Stimulated activated CD4-positive, alpha-beta T cell treated with anti-CD3 and anti-CD28 coated beads, Interleukin-4, amount 100 ng/mL, for 48 hours (primary cell): ENCODE measurements at places on chromosomes 11 and 22.

DNA sequence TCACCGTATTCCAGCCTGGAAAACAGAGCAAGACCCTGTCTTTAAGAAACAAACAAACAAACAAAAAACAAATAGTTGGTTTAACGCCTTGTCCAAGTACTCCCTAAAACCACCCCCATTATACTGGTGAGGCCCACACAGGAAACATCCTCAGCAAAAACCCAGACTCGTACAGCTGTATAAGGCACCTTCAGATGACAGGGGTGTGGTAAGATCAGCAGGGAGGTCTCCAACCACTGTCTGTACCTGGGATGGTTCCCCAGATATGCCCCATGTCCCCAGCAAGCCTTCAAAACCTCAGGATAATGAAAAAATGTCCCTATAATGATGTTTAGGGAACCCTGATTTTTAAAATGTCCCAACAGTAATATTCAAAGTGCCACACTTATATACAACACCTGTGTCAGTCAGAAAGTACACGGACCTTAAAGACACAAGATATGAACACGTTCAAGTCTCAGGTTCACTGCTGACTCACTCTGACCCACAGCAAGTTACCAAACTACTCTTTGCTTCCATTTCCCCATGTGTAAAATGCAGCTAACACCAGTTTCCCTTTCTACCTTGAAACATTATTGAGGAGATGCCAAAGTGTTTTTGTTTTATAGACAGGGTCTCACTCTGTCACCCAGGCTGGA, 9.3 kb downstream of the SF3A1 start:
- DNase-seq = no peak

- DNase-seq = no peak
Measured at GRCh38 chr22:50027639-50028537, 15.3 kb upstream of the IL17REL start.

- DNase-seq = no peak
Measured at GRCh38 chr22:36862251-36863242, 1.7 kb downstream of the NCF4 start.

DNA sequence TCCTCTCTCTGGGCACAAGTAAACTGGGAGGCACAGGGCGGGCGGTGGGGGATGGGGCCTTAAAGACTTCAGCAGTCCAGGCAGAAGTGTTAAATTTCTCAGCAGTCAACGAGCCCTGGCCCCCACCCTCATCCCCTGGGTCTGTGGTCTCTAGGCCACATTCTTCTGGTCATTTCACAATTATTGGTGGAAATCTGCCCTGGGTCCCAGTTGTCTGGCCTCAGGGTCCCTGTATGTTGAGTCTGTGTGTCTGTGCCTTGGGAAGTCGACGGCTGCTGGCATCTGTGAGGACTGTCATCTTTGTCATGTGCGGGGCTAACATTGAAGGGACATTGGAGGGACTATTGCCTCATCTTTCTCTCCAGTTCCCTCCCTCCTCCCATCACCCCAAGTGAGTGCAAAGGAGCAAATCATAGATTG, 1.7 kb downstream of the TSPAN18 start:
- DNase-seq = no peak

DNA sequence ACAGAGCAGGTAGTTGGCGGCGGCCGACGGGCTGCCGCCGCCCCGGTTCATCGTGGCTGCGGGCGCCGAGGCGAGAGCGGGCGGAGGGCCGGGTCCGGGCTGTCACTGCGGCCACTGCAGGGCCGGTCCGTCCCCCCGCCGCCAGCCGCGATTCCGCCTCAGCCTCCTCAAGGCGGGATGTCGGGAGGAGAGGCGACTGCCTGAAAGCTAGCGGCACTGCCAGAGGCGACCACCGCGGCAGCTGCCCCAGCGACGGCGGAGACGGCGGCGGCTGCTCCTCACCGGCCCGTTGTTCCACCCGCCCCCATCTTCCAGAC, 234 bp downstream of the SESN3 start:
- no peak for DNase-seq

DNA sequence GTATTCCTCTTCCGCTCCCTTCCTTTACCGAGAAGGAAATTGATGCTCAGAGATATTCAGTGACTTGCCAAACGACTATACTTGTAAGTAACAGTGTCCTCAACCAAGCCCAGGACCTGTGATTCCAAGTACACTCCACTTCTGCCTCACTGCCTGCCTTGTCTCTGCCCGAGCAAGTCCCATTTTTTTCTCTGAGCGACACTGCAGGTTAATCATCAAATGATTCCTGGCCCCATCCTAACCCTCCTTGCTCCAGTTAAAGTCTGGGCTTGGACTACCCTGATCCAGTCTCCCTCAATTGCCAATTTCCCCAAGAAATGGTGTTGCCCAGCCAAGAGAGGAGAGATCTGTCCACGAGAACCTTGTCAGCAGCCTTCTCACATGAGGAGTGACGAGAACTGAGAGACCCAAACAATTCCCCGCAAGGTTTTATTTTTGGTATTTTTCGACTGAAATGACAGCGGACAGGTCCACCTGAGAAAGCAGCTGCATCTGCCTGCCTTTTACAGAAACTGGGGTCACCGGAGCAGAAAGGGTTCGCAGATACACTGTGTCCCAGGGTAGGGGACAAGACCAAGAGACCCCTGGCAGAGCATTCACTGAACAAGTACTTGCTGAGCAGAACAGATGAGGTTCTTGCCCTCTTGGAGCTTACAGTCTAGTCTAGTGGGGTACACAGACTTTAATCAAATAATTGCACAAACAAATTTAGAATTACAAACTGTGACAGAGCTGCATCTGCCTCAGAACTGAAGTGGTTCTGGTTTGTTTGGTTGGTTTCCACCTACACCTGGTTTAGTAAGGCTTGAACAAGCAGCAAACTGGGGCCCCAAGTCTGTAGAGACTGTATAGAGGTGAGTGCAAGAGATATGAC, 11.4 kb downstream of the POU2AF1 start:
- no peak for DNase-seq

DNA sequence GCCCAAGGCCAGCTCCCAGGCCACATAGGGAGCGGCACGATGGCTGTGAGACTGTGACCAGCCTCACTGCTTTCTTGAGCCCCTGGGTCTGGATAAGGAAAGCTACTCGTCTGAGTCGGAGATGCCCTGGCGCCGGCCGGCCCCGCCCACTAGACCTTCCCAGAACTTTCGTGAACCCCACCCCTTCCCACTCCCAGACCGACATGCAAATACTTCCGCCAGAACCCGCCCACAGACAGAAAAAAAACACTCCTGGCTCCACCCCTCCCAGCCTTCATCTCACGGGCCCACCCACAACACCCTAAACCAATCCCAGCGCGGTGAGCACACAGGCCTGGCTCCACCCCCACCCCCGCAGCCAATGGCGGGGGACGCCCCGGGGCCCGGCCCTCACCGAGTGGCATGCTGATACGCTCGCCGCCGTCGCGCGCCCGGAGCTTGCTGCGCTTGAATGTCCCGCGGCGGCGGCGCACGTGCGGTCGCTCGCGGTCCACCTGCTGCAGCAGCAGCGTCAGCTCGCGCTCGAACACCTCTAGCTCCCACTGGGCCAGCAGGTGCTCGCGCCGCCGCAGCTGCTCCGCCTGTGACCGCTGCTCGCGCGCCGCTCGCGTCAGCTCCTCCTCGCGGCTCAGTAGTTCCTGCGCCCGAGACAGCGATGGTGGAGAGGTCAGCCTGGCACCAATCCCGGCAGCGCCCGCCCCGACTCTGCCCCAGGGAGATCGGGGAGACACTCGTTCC, 7.0 kb downstream of the MAP3K11 start:
- DNase-seq = no peak

DNA sequence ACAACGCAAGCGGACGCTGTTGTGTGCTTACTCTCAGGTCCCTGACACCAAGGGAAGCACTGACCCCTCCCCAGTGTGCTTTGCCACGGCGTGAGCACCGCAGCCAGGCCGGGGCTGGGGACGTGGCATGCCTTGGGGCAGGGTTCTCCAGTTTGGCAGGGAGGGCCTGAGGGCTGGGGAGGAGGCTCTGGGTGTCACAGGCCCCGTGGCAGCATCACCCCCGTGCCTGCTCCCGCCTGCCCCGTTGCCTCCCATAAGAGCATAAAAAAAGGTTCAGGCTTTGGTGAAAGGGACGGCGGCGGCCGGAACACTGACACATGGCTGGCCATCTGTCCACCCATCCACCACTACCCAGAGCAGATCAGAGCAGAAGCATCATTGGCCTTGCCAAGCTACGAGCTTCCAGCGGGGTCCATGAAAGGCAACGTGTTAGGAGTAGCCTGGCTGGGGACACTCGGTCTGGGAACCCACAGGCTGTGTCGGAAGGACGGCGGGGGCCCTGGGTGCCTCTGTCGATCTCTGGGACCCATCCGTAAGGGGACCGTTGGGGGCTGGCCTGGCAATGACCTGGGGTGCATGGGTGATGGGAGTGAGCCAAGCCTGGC, 183.0 kb downstream of the IGLL1 start:
- no peak for DNase-seq

GRCh38 chr11:28447226-28447625, 339.0 kb downstream of the METTL15 start:
- DNase-seq = no peak

DNA sequence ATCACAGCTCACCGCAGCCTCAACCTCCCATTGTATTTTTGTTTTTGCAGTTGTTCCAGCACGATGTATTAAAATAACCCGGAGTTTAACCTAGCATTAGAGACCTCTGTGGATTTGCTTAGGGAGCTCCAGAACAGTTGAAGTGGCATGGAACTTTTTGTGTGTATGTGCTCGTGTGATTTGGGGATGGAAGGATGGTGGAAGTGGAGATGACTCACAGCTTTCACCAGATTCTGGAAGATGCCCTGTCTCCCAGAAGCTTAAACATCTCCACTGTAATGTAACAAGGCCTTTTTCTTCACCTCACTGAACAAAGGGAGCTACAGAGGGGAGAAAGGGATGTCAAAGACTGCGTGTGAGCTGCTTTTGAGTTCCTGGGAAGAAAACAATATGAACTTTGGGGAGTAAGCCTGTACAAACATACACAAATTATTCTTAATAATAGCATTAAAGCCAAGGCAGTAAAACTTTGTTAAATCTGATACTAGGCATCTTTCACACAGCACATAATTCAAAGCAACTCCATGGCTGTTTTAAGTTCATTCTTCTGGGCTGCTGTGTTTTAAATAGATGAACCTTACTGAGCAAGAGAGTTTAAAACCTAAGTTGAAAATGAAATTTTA, 226.4 kb downstream of the ADAMTS15 start:
- no peak for DNase-seq
